ENCODE measurements at places on chromosomes 7 and 10. TPM values are rescaled to one million over a fixed set of nuclear protein-coding genes. Genes with fewer than 3 reads are reported as not detected.

DNA sequence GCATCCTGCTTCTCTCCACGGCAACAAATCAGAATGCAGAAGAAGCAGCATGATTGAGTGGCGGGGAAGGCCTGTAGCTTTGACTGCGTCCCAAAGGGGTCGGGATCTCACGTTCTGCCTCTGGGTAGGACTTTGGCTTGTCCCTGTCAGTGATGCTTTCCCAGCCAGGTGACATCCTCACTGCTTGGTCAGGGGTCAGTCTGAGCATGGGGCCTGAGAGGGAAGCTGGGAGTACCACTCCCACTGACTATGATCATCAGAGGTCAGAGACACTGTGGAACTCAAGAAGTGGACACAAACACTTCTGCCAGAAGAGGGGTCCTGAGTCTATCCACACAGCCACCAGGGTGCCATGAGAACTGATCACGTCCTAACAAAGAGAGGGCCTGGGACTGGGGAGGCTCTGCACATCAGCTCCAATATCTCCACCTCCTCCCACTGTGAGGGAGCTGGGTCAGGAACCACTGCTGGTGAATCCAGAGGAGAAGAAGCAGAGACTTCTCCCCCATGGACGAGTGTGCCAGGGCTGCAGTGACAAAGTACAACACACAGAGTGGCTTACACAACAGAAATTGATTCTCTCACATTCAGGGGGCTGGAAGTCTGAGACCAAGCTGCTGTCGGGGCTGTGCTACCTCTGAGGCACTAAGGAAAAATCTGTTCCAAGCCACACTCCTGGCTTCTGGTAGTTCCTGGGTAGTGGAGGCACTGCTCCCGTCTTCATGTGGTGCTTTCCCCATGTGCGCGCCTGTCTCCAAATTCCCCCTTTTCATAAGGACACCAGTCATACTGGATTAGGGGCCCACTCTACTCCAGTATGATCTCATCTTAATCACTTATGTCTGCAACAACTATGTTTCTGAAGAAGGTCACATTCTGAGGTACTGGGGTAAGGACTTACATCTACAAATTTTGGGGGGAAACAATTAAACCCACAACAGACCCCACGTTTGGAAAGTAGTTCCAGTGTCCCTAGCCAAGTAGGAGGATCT, 131.1 kb downstream of the CYP26A1 start:
- no peak for DNase-seq

DNA sequence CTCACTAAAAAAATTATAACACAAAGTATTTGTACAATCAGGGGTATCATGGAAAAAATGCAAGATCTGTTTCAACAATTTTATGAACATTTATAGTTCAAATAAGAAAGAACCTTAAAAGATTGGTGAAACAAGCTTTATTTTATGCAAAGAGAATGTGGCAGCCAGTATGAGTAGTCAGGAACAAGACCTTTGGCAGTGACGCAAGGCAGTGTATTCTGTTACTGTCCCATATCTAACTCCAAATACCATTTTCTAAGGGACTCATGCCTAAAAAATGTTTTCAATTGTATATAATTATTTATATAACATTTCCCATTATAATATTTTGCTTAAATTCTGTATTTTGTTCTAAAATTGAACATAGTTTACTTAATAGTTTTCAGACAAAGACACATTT, 19.1 kb upstream of the FAM53B start:
- no peak for DNase-seq

DNA sequence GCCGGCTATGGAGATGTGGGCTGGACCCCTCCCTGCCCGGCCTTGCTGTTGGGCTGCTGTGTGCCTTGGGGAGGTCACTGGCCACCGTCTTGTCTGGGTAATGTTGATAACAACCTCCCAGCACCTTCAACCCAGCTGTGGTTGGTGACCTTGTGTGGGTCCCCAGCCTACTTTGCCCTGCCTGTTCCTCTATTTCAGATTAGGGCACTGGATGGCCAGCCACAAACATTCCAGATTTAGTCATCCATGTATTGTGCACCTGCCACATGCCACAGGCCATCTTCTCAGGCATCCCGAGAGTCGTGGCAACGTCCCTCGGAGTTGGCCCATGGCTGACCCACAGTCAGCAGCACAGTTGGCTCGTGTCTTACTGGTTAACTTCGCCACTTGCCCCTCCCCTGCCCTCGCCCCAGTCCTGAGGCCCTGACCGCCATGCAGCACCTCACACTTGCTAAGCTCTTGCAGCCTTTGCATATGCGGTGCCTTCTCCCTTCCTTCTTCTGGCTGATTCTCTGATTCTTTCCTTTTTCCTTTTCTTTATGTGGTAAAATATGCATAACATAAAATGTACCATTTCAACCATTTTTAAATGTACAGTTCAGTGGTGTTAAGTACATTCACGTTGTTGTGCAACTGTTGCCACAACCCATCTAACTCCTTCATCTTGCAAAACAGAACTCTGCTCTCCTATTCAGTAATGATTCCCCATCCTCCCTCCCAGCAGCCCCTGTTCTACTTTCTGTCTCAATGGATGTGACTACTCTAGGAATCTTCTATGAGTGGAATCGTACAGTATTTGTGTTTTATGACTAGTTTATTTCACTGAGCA, 60.6 kb downstream of the PRF1 start:
- DNase-seq: no peak

GRCh38 chr10:1402016-1402770, 335.1 kb downstream of the ADARB2 start:
- no peak for DNase-seq

- DNase-seq: no peak
Observed at GRCh38 chr10:4765428-4765827, 60.6 kb upstream of the AKR1E2 start.

DNA sequence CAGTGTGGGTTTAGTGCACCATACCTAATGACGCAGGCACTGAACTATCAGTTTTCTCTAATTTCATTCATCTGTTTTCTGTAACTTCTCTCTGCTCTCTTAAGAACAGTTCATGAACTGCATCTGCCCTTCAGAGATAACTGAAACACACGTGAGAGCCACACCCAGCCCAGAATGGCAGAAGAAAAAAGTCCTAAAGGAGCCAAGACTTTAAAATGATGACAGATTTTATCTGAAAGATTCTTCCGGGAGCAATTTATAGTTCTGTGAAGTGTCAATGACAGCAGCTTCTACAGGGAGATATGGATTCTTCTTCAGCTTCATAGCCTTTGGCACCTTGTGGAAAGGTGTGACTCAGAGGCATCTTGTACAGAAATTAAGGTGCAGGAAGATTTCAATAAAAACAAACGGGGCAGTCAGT, 211.5 kb upstream of the SLC26A5 start:
- DNase-seq: no peak

- DNase-seq: no peak
Observed at GRCh38 chr7:22267930-22268615, 88.9 kb downstream of the RAPGEF5 start.

GRCh38 chr10:17001961-17002749, 127.5 kb downstream of the CUBN start:
- no peak for DNase-seq

DNA sequence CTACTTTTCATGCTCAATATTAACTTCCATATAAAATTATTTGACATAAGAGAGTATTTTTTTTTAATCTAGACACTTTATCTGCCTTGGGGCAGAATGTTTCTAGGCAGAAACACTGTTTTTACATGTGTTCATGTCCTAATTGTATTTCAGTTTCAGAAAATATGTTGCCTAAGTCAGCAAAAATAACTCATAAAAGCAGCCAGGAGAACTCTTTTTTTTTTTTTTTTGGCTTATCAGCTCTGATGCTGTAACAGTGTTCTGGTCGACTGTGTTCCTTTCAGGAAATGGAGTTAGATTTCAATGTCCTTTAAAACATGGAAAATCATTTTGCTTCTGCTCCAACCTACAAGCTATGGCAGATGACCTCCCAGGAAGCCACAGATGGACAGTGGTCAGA, 63.2 kb upstream of the OPALIN start:
- DNase-seq: no peak

DNA sequence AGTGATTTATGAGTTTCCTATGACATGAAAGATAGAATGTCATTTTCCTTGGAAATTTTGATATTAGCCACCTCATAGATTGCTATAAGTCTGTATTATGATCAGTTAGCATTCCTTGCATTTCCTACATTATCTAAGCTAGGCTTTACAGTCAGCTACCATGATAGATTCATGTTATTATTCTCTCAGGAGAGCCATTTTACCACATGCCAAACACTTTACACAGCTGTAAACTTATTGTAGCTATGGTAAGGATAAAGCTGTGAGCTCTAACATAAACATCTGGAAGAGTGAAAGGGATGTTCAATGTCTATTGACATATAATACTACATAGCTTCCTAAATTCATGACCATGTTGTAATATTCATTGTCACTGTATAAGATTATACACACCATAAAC, 608.0 kb downstream of the PHTF2 start:
- no peak for DNase-seq

DNA sequence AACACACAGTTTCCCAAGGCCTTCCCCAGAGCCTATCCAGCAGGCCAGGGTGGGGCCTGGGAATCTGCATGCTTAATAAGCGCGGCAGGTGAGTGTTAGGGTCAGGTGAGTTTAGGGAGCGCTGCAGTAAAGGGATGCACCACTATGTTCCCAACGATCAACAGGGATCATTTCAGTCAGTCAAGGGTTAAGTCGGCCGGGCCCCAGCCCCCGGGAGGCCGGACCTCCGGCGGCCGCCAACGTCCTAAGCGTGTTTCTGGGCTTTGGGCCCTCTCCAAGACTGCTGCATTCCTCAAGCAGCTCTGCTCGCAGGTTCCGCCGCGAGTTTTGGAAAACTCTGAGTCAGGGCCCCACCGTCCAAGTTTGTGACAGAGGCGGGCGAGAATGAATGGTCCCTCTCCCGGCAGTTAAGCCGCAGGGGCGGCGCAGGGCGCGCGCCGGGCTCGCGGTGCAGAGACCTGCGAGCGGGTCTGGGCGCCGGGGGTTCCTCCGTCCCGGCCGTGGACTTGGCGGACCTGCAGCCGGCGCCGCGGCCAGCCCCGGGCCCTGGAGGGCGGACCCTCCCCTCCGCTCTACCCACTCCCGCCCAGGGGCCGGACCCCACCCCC, 81.6 kb downstream of the ARHGAP22 start:
- peak; percentile 42 for DNase-seq

GRCh38 chr10:26524161-26524896, 86.2 kb downstream of the APBB1IP start:
- DNase-seq: no peak

GRCh38 chr10:51832652-51833383, 133.4 kb upstream of the CSTF2T start:
- DNase-seq: no peak

GRCh38 chr7:151192002-151192539, 5.0 kb upstream of the ASB10 start:
- DNase-seq: no peak

DNA sequence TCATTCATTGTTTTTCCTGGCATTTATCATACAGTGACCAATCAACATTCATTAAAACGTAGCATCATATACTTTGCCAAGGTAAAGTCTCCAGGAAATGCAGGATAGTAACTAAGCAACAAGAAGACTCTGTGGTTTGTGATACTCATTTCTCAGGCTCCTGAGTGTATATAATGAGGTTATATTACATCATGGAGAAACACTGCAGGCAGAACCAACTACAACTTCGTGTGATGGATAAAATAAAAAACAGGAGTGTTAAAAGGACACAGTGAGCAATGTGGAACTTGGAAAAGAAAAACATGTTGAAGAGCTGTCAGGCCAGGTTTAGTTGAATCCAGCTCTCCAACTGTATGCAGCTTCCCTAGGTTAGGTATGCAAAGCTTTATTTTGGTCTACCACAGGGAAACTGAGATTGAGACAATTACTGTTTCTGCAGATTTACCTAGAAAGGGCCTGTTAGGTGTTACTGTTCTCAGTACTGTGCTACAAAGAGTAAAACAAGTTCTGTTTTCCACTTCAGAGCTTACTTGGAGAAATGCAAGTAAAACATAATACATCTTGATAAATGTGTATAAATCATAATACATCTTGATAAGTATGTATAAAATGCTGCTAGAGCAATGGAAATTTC, 7.8 kb upstream of the CCNY start:
- DNase-seq: no peak

- no peak for DNase-seq
Observed at GRCh38 chr10:121956111-121957061, 18.6 kb downstream of the NSMCE4A start.

DNA sequence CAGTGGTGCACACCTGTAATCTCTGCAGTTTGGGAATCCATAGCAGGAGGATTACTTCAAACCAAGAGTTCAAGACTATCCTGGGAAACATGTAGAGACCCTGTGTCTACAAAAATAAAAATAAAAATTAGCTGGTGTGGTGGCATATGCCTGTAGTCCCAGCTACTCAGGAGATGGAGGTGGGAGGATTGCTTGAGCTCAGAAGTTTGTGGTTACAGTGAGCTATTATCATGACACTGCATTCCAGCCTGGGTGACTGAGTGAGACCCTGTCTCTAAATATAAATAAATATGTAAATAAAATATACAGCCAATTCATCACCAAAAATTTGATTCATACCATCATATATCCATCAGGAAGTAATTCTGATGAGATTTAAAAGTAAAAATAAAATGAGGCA, 60.9 kb downstream of the ANKRD7 start:
- DNase-seq: no peak

GRCh38 chr10:86390337-86391120, 23.9 kb upstream of the GRID1 start:
- DNase-seq: no peak

DNA sequence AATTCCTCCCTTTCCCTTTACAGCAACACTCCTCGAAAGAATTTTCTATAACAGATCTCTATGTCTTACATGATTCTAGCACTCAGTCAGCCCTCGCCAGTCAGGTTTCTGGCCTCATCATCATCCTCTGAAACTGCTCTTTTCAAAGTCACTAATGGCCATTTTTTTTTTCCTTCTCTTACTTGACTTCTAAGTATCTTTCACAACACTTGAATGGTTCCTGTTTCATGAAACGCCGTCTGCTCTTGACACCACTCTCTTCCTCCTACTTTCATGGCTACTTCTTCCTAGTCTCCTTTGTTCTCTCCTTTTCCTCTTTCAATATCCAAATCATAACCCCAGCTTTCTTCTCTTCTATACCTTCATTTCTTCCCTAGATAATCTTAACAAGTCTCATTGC, 100.5 kb upstream of the NRP1 start:
- no peak for DNase-seq

- no peak for DNase-seq
Observed at GRCh38 chr10:5604961-5605360, 61.4 kb downstream of the ASB13 start.

Gene BTBD16
- total RNA-seq: not detected

Gene CNOT4
- 21.6 TPM for total RNA-seq

Gene SH2D4B
- 1.2 TPM for total RNA-seq

Gene FAM24B
- total RNA-seq: 2.9 TPM

Gene ACHE
- total RNA-seq: 11.0 TPM

Gene MUC12
- 0.41 TPM for total RNA-seq

Gene LLCFC1
- not detected for total RNA-seq

Gene NUTM2A
- total RNA-seq: 1.6 TPM

Gene RAB19
- total RNA-seq: not detected

Gene FLNC
- total RNA-seq: 2.4 TPM

Gene ALOX5
- 1.2 TPM for total RNA-seq

Gene TAS2R41
- total RNA-seq: not detected

Gene CALHM1
- not detected for total RNA-seq
